ENCODE measurements at places on chromosomes 3 and 15.
A peak's percentile ranks its signal among the peaks of the same experiment; 100 is the strongest.

- no peak for DNase-seq
Observed at GRCh38 chr3:141268306-141268705, 36.7 kb downstream of the PXYLP1 start.

DNA sequence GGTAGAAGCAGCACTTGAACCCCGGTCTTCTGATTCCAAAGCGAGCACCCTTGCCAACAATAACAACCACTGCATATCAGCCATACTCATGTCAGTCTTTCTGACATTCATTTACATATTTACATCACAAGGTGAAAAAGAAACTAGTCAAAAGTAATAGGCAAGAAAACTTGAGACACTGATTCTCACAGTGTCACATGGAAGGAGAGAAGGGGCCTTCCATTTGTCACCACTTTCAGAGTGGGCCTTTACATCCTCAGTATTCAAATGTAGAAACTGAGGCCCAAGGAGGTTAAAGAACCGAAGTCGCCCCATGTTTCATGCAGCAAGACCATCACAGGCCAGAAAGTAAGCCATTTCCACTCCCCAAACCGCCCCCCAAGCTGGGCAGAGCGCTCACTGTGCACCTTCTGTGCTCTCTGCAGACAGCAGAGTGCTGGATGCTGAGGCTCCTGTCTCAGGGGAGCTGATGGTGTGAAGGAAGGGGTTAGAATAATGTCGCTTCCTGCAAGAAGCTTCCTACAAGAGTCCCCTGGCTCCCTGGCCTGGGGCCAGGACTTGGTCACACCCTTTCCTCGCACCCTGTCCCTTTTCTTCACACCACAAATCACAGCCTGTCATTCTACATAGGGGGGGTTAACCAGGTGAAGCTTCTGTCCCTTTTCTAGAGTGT lies 260.1 kb downstream of the UACA start:
- no peak for DNase-seq

DNA sequence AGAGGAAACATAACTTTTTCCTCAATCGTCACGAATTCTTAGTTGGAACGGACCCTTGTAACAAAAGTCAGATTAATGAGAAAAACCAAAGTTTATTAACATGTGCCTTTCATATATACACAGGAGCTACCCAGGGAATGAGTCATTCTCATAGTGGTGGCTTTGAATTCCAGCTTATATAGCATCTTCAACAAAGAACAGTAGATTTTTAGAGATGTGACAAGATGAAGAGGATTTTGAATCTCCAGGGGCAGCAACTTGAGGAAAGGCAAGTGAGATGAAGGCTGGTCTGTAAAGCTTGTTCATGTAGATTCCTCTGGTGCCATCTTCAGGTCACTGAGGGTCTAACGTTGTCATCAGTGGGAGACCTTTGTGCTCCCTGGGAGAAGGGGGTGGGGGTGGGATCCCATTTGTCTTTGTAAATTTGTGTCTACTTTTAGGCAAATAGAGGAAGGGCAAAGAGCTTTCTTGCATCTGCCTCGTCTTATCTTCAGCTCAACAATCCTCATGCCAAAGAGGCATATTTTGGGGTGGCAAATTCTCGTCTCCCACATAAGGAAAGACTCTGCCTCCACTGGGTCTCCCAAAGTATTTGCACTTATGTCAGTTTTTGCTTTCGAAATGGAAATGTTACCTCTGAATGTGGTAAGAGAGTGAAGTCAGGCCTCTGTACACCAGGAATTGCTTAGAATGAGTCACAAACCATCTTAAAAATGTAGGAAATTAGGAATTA lies 29.5 kb downstream of the CLEC3B start:
- peak; percentile 75 for DNase-seq

DNA sequence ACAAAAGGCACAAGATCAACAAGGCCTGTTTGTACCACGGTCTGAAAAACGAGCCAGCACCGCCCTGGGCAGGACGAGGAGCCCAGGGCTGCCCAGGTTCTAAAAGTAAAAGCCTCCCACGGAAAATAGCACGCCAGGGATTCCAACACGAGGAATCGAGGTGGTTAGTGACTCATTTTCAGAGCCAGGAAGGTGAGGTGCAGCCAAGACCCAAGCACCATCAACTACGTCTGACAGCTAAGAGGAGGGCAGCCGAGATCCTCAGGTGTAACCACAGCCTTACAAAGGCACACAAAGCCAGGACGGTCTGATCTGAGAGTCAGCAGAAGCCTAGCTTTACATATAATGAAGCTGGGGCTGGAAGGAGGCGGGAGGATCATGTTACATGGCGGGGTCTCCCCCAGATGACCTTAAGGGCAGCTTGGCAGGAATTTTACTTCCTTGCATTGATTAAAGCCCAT lies 52.5 kb downstream of the ATP10A start:
- peak; percentile 61 for DNase-seq

GRCh38 chr3:15755181-15755580 lies 42.6 kb downstream of the ANKRD28 start:
- DNase-seq: no peak
